ENCODE measurements at places on chromosomes 5 and 9.

DNA sequence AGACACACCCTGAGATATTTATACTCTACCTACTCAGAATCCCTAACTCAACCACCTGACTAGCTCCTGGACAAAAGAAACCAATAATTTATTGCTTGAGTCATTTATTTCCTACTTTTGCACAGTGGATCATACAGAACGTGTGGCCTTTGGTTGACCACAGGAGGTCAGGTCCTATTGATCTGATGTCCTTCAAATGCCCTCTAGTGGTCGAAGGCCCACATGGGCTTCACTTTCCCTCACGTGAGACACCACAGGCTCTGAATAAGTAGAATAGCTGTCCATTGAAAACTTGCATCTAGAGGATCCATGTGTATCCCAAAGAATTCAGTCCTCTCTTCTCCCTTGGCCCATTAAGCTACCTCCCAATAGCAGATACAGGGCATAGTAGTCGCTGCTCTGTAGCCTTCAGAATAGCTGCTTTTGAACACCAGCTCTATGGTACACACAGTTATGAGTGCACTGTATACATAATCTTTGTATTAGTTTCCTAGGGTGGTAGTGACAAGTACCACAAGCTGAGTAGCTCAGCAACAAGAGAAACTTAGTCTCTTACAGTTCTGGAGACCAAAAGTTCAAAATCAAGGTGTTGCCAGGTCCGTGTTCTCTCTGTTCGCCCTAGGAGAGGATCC, 177.6 kb upstream of the SMARCA2 start:
- no peak for DNase-seq

- no peak for DNase-seq
Observed at GRCh38 chr5:132226516-132227234, 978 bp downstream of the P4HA2 start.

DNA sequence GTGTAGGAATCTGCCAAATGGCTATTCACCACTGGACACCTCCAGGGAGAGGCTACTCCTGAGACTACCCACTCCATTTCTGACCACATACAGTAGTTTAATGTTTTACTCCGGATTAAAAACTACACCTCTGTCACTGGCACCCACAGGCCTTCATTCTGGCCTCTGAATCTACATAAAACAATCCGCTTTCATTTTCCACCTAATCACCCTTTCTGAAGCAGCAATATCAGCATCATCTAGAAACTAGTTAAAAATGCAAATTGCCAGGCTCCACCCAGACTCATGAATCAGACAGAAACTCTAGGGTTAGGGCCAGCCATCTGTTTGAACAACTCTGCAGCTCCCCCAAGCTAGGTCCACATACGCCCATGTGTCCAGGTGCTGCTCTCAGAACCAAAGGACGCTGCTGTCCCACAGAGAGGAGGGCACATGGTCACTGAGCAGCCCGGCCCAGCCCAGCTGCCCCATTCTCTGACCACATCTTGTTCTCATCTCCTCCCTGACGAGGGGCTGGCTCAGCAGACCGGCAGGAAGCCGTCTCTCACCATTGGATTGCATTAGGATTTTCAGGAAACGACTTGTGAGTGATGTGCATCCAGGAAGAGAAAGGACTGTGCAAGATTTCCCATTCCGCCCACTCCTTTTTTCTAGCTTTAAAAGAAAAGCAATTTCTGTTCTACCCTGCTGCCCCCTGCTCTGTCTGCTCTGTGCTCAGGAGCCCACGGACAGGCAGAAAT, 34.7 kb downstream of the ADAM19 start:
- no peak for DNase-seq

- no peak for DNase-seq
Observed at GRCh38 chr9:107288701-107289100, 5.6 kb downstream of the RAD23B start.

GRCh38 chr9:99019510-99020331, 76.0 kb downstream of the COL15A1 start:
- DNase-seq: no peak

- no peak for DNase-seq
Observed at GRCh38 chr9:119298076-119298853, 71.0 kb downstream of the BRINP1 start.

- DNase-seq: no peak
Observed at GRCh38 chr5:107831612-107832395, 161.1 kb upstream of the EFNA5 start.

GRCh38 chr9:79682076-79682736, 110.4 kb downstream of the TLE4 start:
- DNase-seq: no peak

DNA sequence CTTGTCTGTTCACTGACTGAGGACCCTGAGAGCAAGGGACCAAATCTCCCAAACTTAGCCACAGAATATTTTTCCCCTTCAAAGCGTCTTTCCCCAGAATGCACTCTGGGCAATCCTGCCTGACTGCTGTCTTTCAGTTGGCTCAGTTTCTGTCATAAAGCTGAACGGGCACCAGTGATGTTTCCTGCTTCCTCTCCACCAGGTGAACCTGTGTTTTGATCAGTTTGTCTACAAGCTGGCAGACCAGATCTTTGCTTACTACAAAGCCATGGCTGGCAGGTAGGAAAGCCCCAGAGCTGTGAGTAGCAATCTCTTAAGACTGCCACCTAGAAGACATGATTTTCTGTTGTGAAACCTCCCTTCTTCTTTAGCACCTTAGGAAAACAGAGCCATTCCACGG, 61.8 kb downstream of the CYFIP2 start:
- no peak for DNase-seq

DNA sequence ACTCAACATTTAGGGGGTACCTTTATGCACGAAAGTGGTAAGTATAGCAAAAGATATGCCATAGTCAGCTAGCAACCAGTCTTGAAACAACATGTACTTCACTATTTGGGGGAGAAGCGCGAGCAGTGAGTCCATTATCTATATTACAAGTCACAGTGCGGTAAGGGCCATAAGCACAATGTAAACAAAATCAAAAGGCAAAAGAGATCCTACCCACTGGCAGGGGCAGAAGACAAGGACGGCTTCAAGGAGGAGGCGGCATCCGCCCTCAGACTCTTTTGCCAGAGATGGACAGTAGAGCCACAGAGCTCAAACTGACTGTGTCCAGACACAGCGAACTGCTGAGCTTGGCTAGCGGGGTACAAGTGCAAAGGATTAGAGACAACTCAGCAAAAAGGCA, 9.6 kb downstream of the MAPK9 start:
- DNase-seq: no peak

GRCh38 chr9:7367726-7368125, 431.9 kb downstream of the DMAC1 start:
- DNase-seq: no peak

- no peak for DNase-seq
Observed at GRCh38 chr5:95572016-95572415, 17.1 kb downstream of the ARSK start.

DNA sequence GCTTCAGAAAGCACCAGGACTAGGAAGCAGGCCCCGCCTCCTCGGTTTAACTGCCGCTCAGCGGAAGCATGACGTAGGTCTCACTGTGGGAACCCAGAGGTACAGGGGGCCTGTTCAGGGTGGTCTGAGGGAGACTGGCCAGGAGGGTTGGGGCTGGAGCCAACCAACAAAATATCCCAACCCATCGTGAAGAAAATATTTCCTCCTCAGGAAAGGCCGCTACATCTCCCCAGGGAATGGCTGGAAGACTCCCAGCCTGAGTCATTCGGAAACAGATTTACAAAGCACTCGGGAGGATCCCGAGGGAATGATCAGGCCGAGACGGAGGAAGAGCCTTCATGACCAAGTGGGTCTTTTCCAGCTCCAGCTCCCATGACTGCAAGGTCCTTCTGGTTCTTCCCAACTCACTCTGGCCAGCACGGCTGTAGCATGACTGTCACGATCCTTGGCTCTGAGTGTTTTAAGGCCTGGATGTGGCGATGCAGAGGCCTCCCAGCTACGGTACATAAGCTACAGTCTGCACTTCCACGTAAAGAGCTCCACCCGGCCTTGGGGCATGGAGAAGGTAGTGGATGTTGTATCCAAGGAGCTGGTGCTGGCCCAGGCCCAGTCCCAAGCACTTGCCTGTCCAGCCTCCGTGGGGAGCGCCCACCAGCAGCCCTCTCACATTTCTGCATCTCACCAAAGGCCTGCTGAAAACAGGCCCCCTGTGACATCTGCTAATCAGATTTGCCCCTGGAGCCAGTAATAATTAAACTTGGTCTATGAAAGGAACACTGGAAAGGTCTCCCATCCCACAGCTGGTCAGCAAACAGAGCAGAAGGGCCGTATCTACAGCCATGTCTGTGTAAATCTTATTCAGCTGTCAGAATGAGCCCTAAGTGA, 100.6 kb downstream of the LHFPL2 start:
- DNase-seq: no peak

DNA sequence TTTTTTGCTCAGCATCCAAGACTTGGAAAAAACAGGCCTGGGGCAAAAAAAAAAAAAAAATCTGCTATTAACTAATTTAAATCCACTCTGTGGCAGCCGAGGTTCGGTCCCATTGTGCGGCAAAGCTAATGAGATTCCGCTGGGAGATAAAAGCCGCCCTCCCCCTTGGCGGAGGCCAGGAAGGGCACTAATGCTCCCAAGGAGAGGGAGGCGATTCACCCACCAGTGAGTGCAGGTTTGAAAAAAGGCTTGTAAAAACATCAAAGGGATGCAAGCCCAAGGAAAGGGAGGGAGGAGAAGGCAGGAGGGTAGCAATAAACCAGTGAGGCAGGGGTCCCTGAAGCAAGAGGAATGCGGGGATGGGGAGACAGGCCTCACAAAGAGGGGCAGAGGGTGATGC, 129.5 kb upstream of the RAPGEF1 start:
- DNase-seq: no peak

DNA sequence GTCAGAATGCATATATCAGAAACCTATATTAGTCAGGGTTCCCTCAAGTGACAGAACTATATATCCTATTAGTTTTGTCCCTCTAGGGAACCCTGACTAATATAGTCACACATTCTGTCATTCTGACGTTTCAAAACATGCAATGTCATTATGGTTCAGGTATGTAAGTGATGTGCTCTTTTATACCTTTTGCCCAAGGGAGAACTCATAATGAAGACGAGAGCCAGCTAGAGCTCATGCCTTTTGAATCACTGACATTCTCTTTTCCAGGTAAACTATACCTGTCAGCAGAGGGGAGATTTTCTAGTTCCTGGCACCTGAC, 576.7 kb downstream of the LRRC70 start:
- no peak for DNase-seq

GRCh38 chr5:68243681-68244080, 28.1 kb downstream of the PIK3R1 start:
- no peak for DNase-seq

GRCh38 chr5:120098902-120099535, 365.1 kb upstream of the PRR16 start:
- no peak for DNase-seq

DNA sequence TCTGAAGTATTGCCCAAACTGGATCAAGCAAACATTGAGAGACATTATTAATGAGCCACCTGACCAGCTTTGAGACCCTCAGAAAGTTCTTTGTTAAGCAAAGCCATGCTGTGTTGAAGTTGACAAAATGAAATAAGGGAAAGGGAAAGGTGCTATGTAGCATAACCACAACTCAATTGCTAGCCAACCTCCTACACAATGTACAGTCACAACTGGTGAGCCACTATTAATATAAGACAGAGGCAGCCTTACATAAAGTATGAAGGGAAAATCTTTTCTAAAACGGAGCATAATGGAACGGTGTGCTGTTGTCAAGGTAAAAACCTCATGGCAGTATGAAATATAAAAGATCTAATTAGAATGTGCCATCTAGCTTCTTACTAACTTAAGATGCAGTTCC, 375.8 kb upstream of the ST8SIA4 start:
- DNase-seq: no peak

GRCh38 chr5:167452136-167452535, 839.3 kb upstream of the WWC1 start:
- no peak for DNase-seq

DNA sequence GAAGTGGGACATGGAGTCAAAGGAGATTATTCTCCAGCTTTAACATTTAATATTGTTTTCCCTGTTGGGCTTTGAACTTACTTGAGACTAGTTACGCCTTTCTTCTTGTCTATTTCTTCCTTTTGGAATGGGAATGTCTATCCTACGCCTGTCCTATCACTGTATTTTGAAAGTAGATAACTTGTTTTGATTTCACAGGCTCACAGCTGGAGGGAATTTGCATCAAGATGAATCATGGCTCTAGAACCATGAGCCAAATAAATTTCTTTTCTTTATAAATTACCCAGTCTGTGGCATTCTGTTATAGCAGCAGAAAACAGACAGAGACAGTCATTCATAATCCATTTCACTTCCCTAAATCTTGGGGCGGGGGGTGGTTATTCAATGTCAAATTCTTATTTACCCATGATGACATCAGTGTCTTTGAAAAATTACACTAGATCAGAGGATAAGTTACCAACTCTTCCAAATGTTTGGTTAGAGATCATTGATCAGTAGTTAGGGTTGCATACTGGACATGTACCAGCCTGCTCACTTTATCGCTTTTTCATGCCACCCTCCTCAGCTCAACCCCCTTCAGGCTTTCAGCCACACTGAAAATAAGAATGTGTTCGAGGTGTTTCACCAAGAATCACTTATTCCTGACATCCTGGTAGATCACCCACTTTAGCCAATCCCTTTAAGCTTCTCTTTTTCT, 419.6 kb upstream of the PIK3R1 start:
- no peak for DNase-seq

DNA sequence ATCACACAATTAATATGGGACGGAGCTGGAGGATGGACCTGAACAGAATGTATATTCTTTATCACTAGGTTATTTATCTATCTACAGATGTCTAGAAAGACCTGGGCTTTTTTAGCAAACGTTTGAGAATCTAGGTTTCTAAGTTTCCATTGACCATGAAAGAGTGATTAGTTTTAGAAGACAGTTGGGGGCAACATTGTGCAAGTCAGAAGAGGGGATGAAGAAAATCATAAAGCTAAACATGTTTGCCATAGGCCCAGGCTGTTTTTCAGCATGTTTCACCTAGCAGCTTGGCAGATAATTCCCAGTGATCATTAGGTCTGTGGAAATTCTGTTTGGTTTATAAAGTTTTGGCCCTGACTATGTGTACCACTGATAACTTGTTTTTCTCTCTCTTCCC, 44.1 kb upstream of the CDKN2B start:
- DNase-seq: no peak

- no peak for DNase-seq
Observed at GRCh38 chr5:139645430-139645871, 2.7 kb upstream of the CXXC5 start.

GRCh38 chr9:7209990-7210389, 452.2 kb downstream of the KDM4C start:
- DNase-seq: no peak

GRCh38 chr5:16120579-16120978, 59.0 kb downstream of the MARCHF11 start:
- DNase-seq: no peak
